Panc1 (cell line): ENCODE measurements at places on chromosomes 1 and 21. TPM values are rescaled to one million over a fixed set of nuclear protein-coding genes. Genes with fewer than 3 reads are reported as not detected.

DNA sequence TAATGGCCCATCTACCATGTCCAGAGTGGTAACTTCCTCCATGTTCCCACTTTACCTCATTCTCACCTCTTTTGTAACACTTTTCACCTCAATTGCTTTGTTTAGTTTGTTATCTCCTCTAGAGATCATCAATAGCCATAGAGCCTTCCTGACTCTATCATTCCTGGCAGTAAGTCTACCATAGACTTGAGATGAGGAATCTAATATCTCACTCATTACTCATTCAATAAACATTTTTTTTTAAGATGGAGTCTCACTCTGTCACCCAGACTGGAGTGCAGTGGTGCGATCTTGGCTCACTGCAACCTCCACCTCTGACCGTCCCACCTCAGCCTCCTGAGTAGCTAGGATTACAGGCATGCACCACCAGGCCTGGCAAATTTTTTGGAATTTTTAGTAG, 7.1 kb downstream of the NMNAT2 start:
- H3K4me1 ChIP-seq = no peaks in the 10 kb centered on the region
- no peaks in the 10 kb centered on the region for H3K36me3 ChIP-seq
- no peak overlapping the region for H3K4me3 ChIP-seq
- no peak for DNase-seq
- peaks cover 13% of the 10 kb centered on the region for H3K27me3 ChIP-seq
- H3K27ac ChIP-seq = no peak overlapping the region

GRCh38 chr1:222420633-222421032, 127.3 kb downstream of the HHIPL2 start:
- no peak for DNase-seq
- H3K27me3 ChIP-seq = no peaks in the 10 kb centered on the region
- no peak overlapping the region for H3K4me3 ChIP-seq

KRTAP7-1 gene
- not detected for total RNA-seq

- no peaks in the 10 kb centered on the region for H3K27me3 ChIP-seq
- H3K27ac ChIP-seq = no peak overlapping the region
- no peak for DNase-seq
- H3K4me1 ChIP-seq = no peaks in the 10 kb centered on the region
- no peaks in the 10 kb centered on the region for H3K36me3 ChIP-seq
Observed at GRCh38 chr1:96465441-96465840, 256.1 kb upstream of the PTBP2 start.

TSACC gene
- 3.6 TPM for total RNA-seq
